ENCODE measurements at places on chromosomes 11 and 22. TPM values are rescaled to one million over a fixed set of nuclear protein-coding genes. Genes with fewer than 3 reads are reported as not detected.

GRCh38 chr11:109486129-109486528 is 64.1 kb downstream of the C11orf87 start:
- DNase-seq, result no peak

DNA sequence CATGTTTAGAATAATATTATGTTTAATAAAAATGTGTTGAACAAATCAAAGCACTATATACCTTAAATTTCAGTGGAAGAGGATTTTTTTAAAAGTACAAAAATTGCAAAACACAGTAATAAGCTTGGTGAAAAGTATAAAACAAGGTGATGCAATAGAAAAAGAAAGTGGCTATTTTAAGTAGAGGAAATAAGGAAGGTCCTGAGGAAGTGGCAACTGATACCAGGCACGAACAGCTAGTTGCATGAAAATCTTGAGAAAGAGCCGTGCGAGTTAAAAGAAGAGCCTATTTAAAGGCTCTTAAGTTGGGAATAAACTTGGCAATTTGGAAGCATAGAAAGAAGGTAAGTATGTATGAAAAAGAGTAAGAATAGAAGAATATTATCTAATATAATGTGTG is 1679.3 kb downstream of the LRRC4C start:
- DNase-seq, result no peak

The B4GALNT4 gene
- 2.5 TPM for total RNA-seq

The DDX25 gene
- 0.40 TPM for total RNA-seq

The GVQW3 gene
- total RNA-seq, result 0.88 TPM

GRCh38 chr11:78140392-78141077 is 1.1 kb upstream of the ALG8 start:
- no peak for DNase-seq

DNA sequence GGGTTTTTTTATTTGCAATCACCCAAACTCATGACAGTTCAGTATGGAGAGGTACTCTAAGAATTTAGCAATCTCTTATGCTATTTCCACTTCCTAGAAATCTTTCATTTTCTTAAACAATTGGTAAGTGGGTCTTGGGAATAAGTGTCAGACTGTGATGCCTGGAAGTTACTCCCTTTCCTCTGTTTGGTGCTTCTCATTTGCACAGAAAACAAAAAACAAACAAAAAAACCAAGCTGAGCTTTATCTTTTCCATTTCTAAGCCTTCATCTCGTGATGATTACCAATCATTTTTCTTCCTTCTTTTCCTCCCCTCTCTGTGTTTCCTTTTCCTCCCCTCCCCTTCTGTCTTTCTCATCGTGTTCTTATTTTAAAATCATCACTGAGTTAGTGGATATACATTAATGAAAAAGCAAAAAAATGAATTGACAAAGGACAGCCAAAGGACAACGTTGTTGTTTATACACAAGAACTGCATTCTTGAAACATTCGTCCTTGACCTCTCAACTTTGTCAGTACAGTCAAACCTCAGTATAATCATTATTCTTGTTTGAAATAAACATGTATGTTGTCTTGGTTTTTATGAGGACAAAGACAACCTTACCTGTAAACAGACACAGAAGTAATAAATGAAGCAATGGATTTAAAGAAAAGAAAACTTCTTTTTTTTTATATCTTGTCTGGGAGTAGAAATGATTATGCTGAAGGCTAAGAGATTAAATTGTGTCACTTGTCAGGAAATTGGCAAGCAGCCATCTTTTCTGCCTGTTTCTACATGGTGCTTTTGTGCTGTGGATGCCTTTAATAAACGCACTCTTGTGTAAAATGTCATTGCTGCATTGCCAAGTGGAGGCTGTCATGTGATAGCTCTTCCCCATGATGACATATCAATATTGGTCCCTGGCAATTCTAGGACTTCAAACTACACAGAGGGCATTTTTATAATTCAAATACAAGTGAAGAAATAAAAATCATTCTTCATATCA is 803.2 kb upstream of the CCDC90B start:
- DNase-seq, result no peak

The MAPK12 gene
- total RNA-seq, result 5.1 TPM

DNA sequence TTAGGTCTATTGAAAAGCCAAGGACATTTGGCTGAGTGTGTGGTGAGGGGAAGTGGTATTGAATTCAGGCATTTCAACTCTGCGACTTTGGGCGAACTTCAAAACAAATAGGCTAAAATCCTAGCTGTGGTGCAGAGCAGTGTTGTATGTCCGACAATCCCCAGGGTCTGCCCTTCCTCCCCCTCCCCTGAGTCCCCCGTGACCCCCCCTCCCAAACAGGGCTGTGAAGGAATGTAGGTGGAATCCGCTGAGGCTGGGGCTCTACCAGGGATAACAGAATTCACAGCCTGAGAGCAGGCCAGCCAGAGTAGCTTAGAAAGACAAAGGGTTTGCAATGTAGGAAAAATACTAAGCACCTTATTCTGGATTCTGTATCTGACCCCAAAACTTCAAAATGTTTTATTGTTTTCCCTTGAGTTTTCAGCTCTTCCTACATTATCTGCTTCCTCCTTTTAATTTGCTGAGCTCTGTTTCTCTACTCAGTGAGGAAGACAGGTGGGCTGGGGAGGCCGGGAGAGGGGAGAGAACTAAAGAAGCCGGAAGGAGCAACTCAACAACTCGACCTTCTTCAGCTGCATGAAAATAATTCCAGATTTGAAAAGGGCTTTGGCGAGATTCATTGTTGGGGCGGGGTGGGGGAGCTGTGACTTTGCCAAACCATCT is 315.2 kb downstream of the BLID start:
- DNase-seq, result no peak

GRCh38 chr11:17578958-17579357 is 31.9 kb downstream of the OTOG start:
- no peak for DNase-seq

DNA sequence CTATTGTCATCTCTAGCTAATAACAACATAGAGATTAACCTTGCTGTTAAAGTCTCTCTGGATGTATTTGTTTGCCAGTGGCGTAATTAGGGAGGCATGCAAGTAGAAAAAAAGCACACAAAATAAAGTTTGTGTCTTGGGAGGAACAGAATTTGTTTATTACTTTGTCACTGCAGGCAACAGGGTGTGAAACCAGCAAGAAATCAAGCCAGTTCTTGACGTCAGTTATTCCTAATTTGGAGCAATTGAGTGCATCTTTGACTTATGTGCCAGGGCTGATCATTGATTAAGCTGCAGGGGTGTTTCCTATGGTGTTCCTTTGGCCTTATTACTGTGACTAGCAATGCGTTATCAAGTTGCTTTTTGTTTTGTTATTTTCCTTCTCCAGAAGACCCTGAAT is 751.0 kb downstream of the KCNA4 start:
- DNase-seq, result no peak

GRCh38 chr11:12318791-12319438 is 58.5 kb upstream of the PARVA start:
- no peak for DNase-seq

The POU2F3 gene
- not detected for total RNA-seq

- DNase-seq, result no peak
These were observed at the start of gene IFTAP for GRCh38 chr11:36594316-36594989. Gene IFTAP, plus strand, starts transcription at chr11:36594502. Its CDS starts 15,602 bp downstream, at chr11:36610104.

DNA sequence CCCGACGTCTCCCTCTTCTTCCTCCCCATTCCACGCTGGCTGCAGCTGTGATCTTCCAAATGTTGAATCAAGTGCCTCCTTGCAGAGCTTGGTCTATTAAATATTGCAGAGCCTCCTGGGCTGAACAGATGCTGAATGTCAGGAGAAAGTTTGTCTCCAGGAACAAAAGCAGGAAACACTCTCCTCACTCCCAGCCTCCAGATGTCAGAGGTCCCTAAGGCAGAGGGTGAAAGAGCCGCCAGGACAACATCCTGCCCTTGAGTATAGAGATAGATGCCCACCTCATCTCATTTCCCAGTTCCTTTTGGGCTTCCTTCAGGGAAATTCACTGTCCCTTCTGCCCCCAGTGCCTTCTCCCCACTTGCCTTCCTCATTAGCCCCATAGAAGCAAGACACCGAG is 40.8 kb upstream of the IGSF9B start:
- no peak for DNase-seq

DNA sequence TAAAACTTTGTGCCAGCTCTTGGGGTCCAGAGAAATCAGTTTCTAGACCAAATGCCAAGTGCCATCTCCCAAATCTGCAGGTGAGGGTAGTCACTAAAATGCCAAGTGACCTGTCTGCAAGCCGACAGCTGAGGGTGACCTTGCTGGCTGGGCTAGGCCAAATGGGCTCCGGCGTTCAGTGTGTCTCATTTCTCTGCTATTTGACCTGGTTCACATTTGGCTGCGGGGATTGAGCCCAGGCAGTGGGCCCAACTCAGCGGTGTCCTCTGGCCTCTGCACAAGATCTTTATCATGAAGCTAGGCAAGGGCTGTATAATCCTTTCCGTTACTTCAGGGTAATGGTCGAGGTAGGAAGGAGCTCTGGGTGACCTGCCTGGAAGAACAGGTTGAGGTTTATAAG is 87.5 kb downstream of the SNX19 start:
- no peak for DNase-seq

- DNase-seq, result no peak
These were observed 598.8 kb downstream of the NTM start for GRCh38 chr11:131969261-131969660.

GRCh38 chr11:134407321-134407828 is 4.7 kb downstream of the B3GAT1 start:
- no peak for DNase-seq

DNA sequence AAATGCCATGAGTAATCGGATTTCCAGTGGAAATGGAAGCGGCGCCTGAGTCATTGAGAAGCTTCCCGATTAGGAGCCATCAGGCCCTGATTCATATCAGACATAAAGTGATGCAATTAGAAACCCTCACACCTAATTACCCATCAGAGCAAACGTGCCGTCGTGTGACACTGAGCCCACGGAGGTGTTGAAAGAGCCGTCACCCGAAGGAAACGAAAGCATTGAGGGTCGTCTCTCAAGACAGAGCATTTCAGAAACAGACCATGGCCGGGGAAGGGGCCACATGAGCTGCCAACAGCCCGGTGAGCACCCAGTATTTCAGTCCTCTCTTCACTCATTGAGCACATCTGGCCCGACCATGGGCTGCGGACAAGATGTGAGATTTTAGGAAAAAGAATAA is 829.3 kb downstream of the TBC1D22A start:
- DNase-seq, result no peak

The PKNOX2 gene
- not detected for total RNA-seq

DNA sequence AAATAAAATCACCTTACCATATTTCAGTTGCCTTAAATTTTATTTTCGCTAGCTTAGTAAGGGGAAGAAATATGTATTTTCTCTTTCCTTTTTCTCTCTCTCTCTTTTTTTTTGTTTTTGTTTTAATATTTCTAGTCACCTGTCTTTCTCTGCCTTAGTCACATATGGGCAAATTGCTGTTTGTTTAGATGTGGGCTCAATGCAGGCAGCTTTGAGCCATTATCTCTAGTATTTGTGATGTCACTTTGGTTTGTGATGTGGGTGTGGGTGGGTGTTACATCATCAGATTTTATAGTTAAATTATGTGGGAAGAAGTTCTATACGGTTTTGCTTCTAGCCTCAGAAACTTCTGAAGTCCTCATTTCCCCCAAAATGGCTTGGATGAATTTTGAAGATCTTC is at the start of gene C22orf31:
TSS of gene C22orf31 (minus strand) at position 59 of the 400 bp plus-strand sequence. CDS start at position 20, 39 bp downstream.
- DNase-seq, result no peak

- peak; percentile 51 for DNase-seq
These were observed 12.8 kb downstream of the MACROD1 start for GRCh38 chr11:64152841-64153691.

DNA sequence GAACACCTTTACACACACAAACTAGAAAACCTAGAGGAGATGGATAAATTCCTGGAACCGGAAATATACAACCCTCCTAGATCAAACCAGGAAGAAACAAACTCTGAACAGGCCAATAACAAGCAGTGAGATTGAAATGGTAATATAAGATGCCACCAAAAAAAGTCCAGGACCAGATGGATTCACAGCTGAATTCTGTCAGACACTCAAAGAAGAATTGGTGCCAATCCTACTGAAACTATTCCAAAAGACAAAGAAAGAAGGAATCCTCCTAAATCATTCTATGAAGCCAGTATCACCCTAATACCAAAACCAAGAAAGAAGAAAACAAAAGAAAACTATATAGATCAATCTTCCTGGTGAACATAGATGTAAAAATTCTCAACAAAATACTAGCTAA is 33.9 kb downstream of the PIWIL3 start:
- no peak for DNase-seq

The SLC22A12 gene
- not detected for total RNA-seq

GRCh38 chr11:73257342-73258103 is 14.6 kb upstream of the P2RY6 start:
- peak; percentile 46 for DNase-seq

The TTC28 gene
- 46.4 TPM for total RNA-seq

DNA sequence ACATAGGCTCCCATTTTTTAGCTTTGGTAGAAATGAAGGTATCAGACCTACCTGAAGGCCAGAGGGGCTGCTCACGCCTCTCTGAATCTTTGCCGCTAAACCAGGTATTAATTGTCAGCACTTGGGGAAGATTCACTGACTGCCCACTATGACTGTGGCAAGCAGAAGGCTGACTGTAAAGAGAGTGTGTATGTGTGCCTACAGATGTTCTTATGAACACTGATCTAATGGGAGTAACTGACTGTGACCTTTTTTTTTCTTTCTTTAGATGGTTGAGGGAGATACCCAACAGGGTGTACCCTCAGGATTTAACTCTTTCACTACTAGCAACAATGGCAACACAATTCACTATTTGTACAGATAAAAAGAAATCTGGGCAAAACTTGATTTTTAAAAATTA is at the start of gene RAG2:
TSS of gene RAG2 (minus strand) at position 186 of the 400 bp plus-strand sequence. CDS start 4,068 bp downstream, outside the sequence.
- DNase-seq, result no peak

GRCh38 chr11:110086892-110087309 is 6.3 kb upstream of the ZC3H12C start:
- DNase-seq, result no peak

GRCh38 chr11:123261345-123262106 is 66.5 kb upstream of the CLMP start:
- peak; percentile 86 for DNase-seq

The CELSR1 gene
- 22.3 TPM for total RNA-seq

GRCh38 chr22:19066531-19067271 is 55.5 kb downstream of the DGCR2 start:
- no peak for DNase-seq

The AGBL2 gene
- total RNA-seq, result 6.4 TPM

The OR2AT4 gene
- not detected for total RNA-seq

Data from Peyer's patch (tissue), 4 donors.